HepG2 (cell line): ENCODE measurements at places on chromosomes 1 and 21. TPM values are rescaled to one million over a fixed set of nuclear protein-coding genes. Genes with fewer than 3 reads are reported as not detected.

Gene GREM2
- not detected in 2 replicates for total RNA-seq

Gene SYT2
- not detected in 2 replicates for total RNA-seq

Gene DNASE2B
- total RNA-seq: not detected in 2 replicates

Gene TTC34
- 0.07 TPM in 1 of 2 replicates, not detected in the other for total RNA-seq

Gene CFHR2
- not detected in 2 replicates for total RNA-seq

Gene C1orf185
- not detected in 2 replicates for total RNA-seq

Gene CDC42
- 237 and 358 TPM in 2 replicates for total RNA-seq

Gene SPRR4
- total RNA-seq: not detected in 2 replicates

Gene RNF186
- 0.20 TPM in 1 of 2 replicates, not detected in the other for total RNA-seq

DNA sequence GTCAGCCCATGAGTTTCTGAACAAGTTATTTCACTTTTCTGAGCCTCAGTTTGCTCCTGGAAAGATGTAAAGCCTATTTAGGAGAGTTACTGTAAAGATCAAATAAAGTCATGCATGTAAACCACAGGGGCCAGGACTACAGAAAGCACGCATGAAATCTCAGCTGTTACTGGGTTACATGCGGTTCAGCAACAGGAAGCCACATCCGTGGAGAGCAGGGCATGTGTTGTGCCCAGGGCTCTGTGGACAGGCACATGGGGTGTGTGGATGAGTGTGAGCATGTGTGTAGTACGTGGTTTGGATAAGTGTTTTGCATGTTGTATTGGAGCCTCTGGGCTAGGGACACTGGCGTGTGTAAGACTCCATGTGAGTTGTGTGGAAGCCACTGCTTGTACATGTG is 2.2 kb upstream of the EPHA2 start:
- DNase-seq: no peak

- no peak for DNase-seq
These were observed 485.4 kb downstream of the AMY1C start for GRCh38 chr1:104235141-104235540.

- no peak for DNase-seq
These were observed 191.7 kb upstream of the NFIA start for GRCh38 chr1:60890664-60891063.

DNA sequence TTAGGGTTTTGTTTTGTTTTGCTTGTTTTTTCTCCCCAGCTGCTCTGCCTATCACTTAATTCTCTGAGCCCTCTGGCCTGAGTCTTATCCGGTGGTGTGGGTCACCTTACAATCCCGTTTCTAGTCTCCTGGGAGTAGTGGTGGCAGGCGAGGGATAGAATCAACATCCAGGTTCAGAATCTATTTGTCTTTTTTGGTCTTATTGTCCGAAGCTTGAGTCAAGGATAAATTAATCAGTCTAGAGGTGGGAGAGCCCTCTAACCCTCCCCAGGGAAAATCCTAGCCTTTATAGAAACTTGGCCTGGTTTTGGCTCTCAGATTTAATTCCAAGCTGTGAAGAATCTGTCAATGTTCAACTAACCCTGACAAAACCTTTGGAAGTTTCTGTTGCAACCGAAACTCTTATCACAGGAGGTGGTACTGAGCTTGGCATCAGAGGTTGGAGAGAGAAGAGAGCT is 246.3 kb downstream of the FGGY start:
- DNase-seq: peak; percentile 59

GRCh38 chr1:215360758-215361157 is 206.3 kb upstream of the KCTD3 start:
- no peak for DNase-seq

- no peak for DNase-seq
These were observed 19.8 kb downstream of the FAF1 start for GRCh38 chr1:50940291-50940690.

- DNase-seq: peak; percentile 60
These were observed 27.6 kb downstream of the C2CD2 start for GRCh38 chr21:41926117-41926806.

DNA sequence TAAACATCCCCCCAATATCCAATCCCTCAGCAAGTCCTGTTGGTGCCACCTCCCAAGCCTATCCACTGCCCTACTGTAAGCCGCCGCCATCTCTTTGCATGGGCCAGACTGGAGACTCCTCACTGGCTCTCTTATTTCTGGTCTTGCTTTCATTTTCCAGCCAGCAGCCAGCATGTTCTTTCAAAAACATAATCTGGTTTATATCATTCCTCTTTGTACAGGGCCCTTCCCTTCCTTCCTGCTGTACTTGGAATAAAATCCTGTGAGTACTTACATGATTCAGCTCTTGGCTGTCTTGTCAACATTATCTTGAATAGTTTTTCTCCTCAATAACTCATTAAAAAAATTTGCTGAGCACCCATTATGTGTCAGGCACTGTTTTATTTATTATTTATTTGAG is 28.2 kb downstream of the TLR5 start:
- DNase-seq: no peak

- no peak for DNase-seq
These were observed 4.8 kb upstream of the SPRR5 start for GRCh38 chr1:152942161-152942560.

- DNase-seq: no peak
These were observed 14.0 kb upstream of the AIM2 start for GRCh38 chr1:159090286-159091179.

GRCh38 chr1:94025383-94026340 is 95.3 kb downstream of the ABCA4 start:
- peak; percentile 69 for DNase-seq

DNA sequence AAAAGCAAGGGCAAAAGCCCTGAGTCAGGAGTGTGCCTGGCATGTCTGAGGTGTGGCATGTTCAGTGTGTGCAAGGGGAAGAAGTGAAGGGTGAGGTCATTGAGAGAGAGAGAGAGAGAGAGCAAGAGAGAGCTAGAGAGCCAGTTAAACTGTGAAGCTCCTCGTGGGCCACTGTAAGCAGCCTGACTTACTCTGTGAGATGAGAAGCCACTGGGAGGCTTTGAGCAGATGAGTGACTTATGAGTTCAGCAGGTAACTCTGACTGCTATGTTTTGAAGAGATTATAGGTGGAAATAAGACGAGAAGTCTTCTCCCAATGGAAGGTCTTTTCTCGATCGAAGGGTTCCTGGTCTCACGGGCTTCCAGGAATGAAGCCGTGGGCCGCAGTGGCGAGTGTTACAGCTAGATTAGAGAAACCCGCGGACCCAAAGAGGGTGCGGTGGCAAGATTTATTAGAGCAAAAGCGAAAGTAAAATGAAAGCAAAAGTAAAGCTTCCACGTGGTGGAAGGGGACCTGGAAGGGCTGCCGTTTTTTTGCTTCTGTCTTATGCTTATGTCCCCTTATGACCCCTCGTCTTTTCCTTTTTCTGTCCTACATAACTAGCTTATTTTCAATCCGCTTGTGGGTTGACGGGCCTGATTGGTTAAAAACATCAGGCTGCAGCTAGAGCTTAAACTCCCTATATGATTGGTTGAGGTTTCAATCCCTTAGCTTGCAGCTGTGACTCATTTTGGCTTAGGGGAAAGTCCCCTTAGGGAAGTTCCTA is 323.1 kb upstream of the FAM78B start:
- peak; percentile 31 for DNase-seq

GRCh38 chr1:84998642-84999280 is 1.8 kb upstream of the MCOLN2 start:
- DNase-seq: no peak

DNA sequence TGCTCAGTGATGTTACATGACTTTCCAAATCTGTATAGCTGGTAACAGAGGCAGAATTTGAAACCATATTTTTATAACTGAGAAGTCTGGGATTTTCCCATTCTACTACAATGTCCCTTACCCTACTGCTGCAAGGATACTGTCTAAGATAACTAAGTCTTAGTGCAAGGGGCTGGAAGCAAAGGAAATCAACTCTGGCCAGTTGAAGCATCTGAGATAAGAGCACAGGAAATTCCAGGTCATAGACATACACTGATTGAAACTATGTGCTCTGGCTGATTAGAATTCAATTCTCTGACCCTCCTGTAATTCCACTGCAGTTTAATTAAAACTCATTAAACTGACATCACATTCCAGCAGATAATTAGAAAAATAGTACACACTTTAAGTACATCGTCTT is 267.7 kb upstream of the C1orf87 start:
- no peak for DNase-seq

DNA sequence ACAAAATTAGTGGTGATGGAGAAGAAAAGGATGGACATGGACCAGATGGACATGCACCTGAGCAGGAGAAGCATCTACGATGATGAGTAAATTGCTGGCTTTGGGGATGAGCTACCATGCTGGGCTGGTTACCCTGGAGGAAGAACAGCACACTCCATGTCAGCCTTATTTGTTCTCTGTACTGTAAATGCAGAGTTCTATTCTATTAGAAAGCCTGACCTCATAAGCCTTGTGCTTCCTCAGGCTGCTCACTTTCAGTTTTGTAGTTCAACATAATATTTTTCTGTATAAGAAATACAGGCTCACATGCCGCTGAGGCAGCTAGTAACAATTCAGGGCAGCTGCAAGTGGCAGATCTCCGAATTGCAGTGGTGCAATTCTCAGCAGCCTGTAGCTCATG is 249.6 kb downstream of the PLA2G4A start:
- DNase-seq: no peak

GRCh38 chr1:179230251-179230650 is 774 bp upstream of the ABL2 start:
- no peak for DNase-seq

- DNase-seq: no peak
These were observed 40.3 kb downstream of the NPHP4 start for GRCh38 chr1:5951846-5952410.

- DNase-seq: no peak
These were observed at the start of gene PTPRC for GRCh38 chr1:198638894-198639635. Gene PTPRC (plus strand): TSS chr1:198639040. CDS start chr1:198639269, 229 bp downstream.

DNA sequence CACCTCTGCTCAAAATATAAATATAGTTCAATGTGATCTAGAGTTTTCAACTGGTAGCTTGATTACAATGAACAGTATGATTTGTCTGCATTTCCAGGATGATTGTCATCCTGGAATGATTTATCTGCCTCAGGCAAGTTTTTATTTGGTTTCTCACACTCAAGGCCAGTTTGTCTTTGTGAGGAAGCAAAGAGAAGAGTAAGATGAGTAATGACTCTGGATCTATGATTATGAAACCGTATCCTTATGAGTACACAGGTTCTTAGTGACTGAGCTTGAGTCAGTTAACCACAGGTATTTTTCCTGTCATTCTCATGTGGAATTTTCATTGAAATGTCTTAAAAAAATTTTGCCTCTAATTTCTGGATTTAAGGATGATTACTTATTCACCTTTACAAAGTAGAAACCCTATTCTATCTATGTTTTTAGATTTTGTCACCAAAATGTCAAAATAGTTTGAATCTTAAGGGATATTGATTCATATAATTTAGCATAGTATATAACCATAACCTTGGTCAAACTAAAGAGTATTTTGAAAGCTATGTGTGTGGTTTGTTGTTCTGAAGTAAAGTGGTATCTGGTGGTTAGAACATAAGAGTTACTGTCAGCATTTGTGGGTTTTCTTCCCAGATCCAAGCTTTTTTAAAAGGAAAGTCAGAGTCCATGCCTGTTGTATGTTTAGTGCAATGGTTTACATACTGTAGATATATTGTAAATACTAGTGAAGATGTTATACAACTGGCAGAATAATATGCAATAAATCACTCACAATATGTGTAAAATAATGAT is 145.0 kb downstream of the RASAL2 start:
- peak; percentile 91 for DNase-seq

- no peak for DNase-seq
These were observed 10.4 kb upstream of the PLEKHA6 start for GRCh38 chr1:204370176-204370575.

GRCh38 chr1:22633697-22634463 is 2.5 kb upstream of the C1QA start:
- no peak for DNase-seq

DNA sequence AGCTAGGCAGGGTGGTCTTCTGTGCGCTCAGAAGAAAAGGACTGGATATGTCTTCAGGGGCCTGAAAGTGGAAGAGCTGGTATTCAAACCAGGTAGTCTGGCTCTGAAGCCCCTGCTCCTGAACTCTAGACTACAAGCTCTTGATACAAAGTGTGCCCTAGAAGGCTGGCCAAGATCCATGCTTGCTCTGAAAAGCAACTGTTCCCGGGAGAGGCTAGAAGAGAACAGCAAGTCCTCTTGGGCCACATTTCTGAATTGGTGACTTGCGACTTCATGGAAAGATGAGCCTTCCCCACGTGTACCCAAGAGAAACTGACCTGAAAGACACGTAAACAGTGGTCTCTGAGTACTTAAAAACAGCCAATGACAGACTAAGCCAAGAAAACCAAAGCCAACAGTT is 123.3 kb upstream of the GRIK3 start:
- no peak for DNase-seq

GRCh38 chr1:248923352-248924338 is 17.6 kb downstream of the PGBD2 start:
- DNase-seq: no peak

- DNase-seq: no peak
These were observed 31.8 kb downstream of the NTNG1 start for GRCh38 chr1:107172450-107173170.

DNA sequence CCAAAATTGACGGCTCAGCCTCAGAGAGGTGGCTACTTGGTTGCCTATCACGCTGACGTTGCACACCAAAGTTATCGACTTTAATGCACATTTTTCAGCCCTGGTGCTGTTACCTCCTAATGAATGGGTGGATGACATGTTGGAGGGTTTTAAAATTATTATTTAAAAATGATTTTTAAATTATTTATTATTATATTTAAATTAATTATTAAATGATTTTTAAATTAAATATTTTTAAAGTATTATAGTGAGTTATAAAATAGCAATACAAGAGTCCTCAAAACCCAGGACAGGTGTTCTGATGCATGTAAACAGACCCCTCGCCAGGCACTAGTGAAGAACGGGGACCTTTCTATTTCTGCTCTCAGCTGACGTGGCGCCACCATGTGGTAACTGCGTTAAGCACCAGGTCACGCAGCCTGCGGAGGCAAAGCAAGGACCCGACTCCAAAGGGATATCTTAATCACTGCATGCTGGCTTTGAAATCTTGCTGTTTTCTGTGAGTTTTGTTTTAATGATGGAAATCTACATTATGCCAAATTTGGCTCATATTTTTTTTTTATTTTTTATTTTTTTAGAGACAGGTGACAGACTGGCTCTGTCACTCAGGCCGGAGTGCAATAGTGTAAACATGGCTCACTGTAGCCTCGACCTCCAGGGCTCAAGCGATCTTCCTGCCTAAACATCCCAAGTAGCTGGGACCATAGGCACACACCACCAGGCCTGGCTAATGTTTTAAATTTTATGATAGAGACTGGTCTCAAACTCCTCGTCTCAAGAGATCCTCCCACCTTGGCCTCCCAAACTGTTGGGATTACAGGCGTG is 22.6 kb downstream of the CASP9 start:
- peak; percentile 55 for DNase-seq

DNA sequence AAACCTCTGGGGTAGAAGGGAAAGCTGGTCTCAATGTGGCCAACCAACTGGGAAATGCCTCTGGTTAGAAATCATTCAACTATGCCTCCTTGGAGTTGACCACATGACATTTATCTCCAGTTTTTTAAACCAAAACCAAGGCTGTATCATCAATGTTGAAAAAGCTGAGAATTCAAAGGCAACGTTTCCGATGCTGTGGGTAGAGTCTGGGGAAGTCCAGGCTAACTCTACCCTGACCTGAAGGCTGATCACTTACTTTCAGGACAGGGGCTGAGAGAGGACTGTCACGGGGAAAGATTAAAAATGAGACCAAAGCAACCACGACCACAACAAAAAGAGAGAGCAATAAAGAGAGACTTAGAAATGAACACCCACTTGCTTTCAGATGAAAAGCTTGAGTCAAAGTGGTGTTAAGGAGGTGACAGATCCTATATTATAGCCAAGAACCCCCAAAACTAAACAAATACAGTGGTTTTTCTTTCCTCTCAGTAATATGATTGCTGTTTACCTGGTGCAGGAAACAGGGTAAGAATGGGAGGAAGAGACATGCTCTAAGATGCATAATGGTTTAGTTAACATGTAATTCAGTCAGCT is 90.8 kb upstream of the TNFSF4 start:
- DNase-seq: no peak
